Urinary bladder (tissue), 4 donors: ENCODE measurements at places on chromosomes 6 and 20.
A peak's percentile ranks its signal among the peaks of the same experiment; 100 is the strongest.

GRCh38 chr6:108464418-108465097, 96.2 kb upstream of the FOXO3 start:
- no peak for DNase-seq

DNA sequence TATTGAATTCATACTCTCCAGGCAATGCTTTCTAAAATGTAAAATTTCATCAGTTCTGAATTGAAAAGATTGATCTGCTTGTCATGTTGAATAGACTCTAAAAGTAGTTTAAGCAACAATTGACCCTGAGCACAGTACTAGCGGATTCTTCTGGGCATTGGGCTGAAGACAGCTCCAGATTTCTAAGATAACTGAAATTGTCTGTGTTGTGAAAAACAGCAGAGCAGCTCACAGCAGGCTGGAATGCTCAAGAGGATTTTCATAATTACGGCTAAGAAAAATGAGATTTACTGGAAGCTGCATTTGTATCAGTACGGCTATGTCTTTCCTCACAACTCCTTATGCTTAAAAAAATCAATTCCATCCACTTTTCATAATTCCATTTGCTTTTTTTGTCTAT, 373.7 kb downstream of the HACE1 start:
- no peak for DNase-seq

- no peak for DNase-seq
Observed at GRCh38 chr20:16539280-16540021, 33.8 kb downstream of the KIF16B start.

DNA sequence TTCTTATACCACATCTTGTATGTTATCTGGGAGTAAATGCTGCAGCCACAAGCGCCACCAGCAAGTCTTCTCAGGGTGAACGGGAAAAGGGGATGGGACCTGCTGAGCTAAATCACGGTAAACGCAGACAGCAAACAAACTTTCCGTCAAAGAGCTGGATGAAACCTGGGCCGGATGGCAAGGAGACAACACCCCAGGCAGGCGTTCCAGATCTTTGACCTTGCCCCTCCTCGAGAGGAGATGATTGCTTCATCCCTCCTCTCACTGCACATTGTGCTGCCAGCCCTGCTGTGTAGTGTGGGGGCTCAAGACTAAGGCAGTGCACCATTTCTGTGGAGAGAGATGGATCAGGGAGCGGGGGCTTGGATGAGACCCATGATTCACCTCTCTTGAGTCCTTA, 9.8 kb downstream of the RAET1E start:
- no peak for DNase-seq

GRCh38 chr6:33820784-33821520, 17.1 kb upstream of the MLN start:
- no peak for DNase-seq

GRCh38 chr6:105803442-105803841, 282.7 kb upstream of the PRDM1 start:
- DNase-seq, result no peak

- no peak for DNase-seq
Observed at GRCh38 chr20:10412591-10413408, 21.2 kb downstream of the MKKS start.

DNA sequence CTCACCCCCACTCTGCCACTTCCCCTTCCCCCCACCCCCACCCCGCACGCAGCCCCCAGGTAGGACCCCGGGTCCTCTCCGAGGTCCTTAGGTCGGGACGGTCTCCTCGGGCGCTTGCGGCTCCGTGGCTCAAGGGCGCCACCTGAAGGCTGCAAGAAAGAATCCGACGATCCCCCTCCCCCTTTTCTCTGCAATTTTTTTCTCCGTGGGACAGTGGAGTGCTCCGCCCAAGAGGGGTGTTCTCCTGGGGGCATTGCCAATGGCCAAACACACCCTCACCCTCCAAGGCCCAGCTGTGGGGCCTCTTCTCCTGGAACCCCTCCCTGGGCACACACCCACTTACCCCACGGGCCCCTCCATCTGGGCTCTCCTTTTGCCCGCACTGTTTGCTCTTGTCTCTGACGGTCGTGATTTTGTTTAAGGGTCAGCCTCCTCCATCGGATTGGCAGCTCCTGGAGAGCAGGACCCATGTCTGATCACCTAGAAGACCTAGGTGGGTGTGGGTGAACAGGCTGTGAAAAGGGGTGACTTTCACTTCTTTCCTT, 1.1 kb upstream of the TMEM74B start:
- no peak for DNase-seq

DNA sequence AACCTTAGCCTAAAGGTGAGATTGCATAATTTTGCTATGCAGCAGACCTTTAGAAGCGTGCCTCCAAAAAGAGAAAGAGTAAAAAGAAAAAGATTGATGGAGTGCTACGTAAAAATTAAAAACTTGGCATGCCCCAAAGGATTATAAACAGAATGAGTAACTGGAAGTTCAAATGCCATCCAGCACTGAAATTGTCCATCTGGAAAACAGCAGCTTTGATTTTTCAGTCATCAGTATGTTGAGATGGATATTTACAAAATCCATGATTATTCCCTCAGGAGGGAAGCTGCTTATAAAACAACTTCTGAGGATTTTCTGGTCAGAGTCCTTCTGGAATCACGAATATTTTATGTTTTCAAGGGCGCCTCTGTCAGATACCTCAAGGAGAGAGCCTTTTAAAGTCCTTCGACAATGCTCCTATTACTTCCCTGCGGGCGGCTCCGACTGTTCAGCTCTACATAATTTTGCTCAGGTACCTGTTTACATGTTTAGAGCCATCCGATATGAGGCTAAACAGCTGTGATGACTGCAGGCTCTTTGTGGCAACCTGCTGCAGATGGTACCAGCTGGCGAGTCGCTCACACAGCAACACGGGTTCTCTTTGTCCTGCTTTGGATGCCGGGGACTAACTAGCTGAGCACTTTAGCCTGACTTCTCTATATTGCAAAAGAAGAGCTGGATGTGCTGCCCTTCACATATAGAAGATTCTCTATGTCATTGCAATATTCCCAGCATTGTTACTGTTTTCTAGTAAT, 83.3 kb downstream of the RCAN2 start:
- no peak for DNase-seq

GRCh38 chr20:54179946-54180345, 6.2 kb upstream of the CYP24A1 start:
- no peak for DNase-seq

DNA sequence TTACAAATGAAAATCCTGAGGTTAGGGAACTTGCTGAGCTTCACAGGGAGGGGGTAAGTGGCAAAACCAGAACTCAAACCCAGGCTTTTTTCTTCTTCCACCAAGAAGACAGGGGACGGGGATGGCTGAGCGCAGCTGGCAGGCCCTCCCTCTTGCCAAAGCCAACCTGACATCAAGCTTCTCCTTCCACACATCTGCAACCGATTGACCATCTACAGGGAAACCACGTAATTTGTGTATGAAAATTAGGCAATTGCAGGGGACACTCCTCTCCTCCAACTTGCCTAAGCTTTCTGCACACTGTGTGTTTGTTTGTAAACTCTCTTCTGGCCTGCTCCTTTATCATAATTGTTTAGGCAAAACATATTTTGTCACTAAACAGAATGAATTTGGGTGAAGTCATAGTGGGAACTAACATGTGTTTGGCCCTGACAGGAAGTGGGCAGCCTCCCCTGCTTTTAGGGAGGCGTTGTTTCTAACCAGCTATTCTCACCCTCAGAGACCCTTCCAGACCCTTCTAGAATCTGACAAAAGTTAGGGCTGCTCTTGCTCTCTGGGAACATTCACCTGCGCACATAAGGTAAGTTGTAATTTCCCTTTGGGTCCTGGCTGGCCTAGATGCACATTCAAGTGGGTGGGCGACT, 18.9 kb downstream of the ZNF831 start:
- DNase-seq, result no peak

DNA sequence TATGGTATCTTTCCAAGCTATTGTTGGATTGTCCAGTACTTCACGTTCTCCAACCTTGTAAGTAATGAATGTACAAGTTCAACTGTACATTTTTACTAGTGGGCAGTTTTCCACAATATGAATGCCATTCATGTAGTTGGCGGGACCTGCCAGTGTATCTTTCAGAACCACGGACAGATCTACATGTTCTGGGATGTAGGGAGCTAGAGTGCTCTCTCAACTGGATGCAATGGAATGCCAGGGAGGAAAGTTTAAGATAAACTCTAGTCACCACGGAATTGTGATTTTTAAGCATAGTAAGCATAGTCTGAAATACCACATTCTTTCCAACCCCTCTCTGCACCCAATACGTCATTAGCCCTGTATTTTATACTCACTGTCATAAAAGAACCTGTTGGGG, 21.5 kb upstream of the HLA-C start:
- no peak for DNase-seq

GRCh38 chr20:51050531-51051075, 27.7 kb upstream of the KCNG1 start:
- DNase-seq, result no peak

GRCh38 chr6:56329271-56330050, 82.1 kb upstream of the COL21A1 start:
- DNase-seq, result peak; percentile 42

- DNase-seq, result no peak
Observed at GRCh38 chr6:6319952-6320811, at the start of gene F13A1. TSS of gene F13A1 (minus strand) at chr6:6320662. CDS start at chr6:6318664, 1,998 bp downstream.

GRCh38 chr20:63740627-63741353, 1.2 kb downstream of the SLC2A4RG start:
- peak; percentile 67 for DNase-seq

GRCh38 chr6:90485635-90486277, 101.1 kb downstream of the MAP3K7 start:
- no peak for DNase-seq

- no peak for DNase-seq
Observed at GRCh38 chr20:44221368-44221954, 10.9 kb upstream of the OSER1 start.

- DNase-seq, result no peak
Observed at GRCh38 chr6:53115741-53116140, 32.9 kb downstream of the GCM1 start.
